ENCODE measurements at places on chromosomes 2 and 18.

- no peak for DNase-seq
- no peaks in the 10 kb centered on the region for H3K36me3 ChIP-seq
- peaks cover 23% of the 10 kb centered on the region for H3K4me1 ChIP-seq
Observed at GRCh38 chr2:69013142-69013839, at the start of gene ANTXR1. Gene ANTXR1, plus strand, starts transcription at chr2:69013179. Its CDS starts 321 bp downstream, at chr2:69013500.

- no peak for DNase-seq
- H3K4me3 ChIP-seq = no peak overlapping the region
- H3K4me1 ChIP-seq = no peaks in the 10 kb centered on the region
- no peaks in the 10 kb centered on the region for H3K36me3 ChIP-seq
Observed at GRCh38 chr2:223729781-223730180, 107.6 kb downstream of the AP1S3 start.

DNA sequence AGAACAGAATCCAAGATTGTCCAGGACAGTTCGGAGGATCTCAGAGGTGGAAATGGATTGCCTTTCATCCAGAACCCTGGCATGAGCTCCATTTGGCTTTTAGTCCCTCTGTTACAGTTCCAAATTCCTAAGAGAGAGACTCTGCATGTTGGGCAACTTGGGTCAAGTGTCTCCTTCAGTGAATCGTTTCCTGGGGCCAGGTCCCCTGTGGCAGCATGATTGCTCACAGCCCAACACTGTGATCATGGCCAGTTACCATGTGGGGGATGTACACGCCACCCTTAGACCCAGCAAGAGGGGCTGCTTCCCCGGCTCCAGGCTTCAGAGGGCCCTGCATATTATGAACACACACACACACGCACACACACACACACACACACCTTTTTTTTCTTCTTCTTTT, 118.6 kb upstream of the GLI2 start:
- no peak overlapping the region for H3K27ac ChIP-seq
- H3K36me3 ChIP-seq = no peaks in the 10 kb centered on the region
- H3K4me1 ChIP-seq = peaks cover 10% of the 10 kb centered on the region
- no peaks in the 10 kb centered on the region for H3K27me3 ChIP-seq
- no peak for DNase-seq
- no peak overlapping the region for H3K4me3 ChIP-seq

DNA sequence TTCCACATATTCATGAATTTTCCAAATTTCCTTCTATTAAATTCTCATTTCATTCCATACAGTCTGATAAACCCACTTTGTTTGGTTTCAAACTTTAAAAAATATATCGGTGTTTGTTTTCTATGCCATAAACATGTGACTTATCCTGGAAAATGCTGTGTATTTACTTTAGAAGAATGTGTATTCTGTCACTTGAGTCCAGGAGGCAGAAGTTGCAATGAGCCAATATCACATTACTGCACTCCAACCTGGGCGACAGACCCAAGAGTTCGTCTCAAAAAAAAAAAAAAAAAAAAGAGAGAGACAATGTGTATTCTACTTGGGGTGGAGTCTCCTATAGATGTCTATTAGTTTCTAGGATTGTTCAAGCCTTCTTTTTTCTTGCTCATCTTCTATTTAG, 31.8 kb downstream of the MBD5 start:
- peaks cover 17% of the 10 kb centered on the region for H3K36me3 ChIP-seq
- H3K4me1 ChIP-seq = no peaks in the 10 kb centered on the region
- H3K27ac ChIP-seq = no peak overlapping the region
- no peak for DNase-seq

GRCh38 chr2:195181059-195181705, 475.8 kb upstream of the SLC39A10 start:
- H3K4me1 ChIP-seq = no peaks in the 10 kb centered on the region
- no peak overlapping the region for H3K4me3 ChIP-seq
- no peak for DNase-seq
- no peaks in the 10 kb centered on the region for H3K27me3 ChIP-seq
- H3K27ac ChIP-seq = no peak overlapping the region
- no peaks in the 10 kb centered on the region for H3K36me3 ChIP-seq
